ENCODE measurements at places on chromosomes 11 and 22. TPM values are rescaled to one million over a fixed set of nuclear protein-coding genes. Genes with fewer than 3 reads are reported as not detected.

Gene PYGM
- 3.3 TPM for total RNA-seq

Gene RNF121
- 29.4 TPM for total RNA-seq

Gene NRXN2
- 3.3 TPM for total RNA-seq

GRCh38 chr11:120510406-120511115, 987 bp upstream of the GRIK4 start:
- no peaks in the 10 kb centered on the region for H3K4me1 ChIP-seq
- no peak overlapping the region for H3K27ac ChIP-seq
- H3K27me3 ChIP-seq, result peaks cover 51% of the 10 kb centered on the region
- no peaks in the 10 kb centered on the region for H3K36me3 ChIP-seq
- H3K4me3 ChIP-seq, result no peak overlapping the region

DNA sequence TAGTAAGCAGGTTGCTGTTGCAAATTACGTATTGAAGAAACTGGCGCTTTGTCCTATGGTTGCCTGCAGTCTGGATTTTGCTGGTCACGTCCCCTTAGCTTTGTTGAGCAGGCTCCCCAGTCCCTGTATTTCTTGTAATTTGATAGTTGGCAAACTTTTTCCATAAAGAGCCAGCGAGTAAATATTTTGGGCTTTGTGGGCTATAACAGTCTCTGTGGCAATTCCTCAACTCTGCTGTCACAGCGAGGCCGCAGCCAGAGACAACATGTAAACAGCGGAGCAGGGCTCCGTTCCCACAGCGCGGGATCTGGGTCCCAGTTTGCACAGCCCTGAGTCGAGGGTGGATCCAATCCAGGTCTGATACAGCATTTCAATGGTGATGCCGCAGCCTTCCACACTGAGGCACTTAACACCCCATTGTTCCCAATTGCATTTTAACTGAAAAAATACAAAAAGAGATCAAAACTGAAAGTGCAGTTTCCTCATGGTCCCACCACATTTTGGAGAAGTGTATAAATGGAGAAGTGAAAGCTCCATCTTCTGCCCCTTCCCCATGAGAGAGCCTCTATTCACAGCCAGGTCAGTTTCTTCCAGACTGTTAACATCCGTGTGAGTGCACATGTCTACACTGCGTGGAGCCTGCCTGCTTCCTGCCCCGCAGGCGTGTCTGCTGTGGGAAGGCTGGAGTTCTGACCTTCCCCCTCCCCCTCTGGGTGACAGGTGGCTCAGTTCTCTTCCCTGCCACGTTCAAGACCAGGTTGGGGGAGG, 89.1 kb downstream of the RPS6KA4 start:
- peaks cover 13% of the 10 kb centered on the region for H3K4me1 ChIP-seq
- no peaks in the 10 kb centered on the region for H3K27me3 ChIP-seq
- H3K4me3 ChIP-seq, result no peak overlapping the region
- no peaks in the 10 kb centered on the region for H3K36me3 ChIP-seq

DNA sequence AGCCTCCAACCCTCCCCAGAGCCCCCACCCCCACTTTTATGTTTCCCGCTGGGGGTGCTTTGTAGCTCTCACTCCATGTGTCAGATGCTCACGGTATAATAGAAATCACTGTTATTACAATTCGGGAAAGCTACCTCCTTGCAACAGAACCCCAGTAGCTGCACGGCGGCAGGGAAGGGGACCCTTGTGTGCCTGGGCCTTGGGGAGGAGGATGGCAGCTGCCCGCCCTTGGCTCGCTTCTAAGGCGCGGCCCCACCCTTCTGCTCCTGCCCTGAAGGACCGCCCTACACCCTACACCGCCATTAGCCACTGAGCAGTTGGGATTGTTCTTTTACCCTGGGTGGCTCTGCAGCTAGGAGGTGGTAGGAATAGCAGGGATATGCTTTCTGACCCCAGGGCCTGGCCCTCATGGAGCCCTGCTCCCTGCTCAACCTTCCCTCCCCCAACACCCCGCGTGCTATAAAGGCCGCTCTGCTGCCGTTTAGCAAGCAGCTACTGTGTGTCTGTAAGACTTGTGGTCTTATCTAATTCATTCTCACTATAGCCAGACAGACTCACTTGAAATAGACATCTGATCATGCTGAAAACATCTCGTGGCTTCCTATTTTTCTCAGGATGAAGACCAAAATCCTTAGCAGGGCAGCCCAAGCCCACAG, 219.7 kb downstream of the CEP164 start:
- H3K36me3 ChIP-seq, result no peaks in the 10 kb centered on the region
- H3K27me3 ChIP-seq, result peaks cover 7% of the 10 kb centered on the region
- no peak overlapping the region for H3K27ac ChIP-seq

DNA sequence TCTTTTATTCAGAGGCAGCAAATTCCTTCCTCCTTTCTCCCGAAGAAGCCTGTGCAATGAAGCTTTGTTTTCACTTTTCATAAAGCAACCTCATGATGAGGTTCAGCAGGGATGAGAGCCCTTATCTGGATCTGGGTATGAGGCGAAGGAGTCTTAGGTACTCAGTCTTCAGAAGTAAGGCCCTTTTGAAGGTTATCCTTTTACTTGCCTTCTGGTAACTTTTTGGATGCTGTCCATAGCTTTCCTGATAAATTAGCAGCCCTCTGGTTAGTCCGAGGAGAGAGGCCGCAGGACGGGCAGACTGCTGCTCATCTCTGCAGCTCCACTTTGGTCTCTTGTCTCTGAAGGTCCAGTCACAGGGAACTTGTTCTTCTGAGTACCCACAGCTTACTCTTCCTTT, 1.1 kb downstream of the TRIM22 start:
- H3K4me1 ChIP-seq, result peaks cover 21% of the 10 kb centered on the region

Data from tibial nerve (tissue), 4 donors.